ENCODE measurements at places on chromosomes 13 and 19.

GRCh38 chr19:55080968-55081769, 5.5 kb downstream of the EPS8L1 start:
- peak; percentile 61 for DNase-seq

DNA sequence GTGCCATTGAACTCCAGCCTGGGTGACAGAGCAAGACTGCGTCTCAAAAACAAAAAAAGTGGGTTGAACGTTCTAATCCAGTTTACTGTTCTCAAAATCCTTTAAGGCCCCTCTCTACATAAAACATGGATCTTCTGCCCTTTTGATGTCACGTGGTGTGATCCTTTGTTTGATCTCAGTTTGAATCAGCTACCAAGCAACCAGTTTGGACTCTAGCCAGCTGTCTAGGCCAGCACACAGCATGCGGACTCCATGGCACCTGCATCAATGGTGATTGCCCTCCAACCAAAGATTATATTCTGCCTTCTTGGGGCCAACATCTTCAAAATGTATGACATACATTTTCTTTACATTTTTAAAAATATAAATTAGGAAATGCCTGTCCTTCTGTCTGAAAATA, 365.4 kb downstream of the NDFIP2 start:
- no peak for DNase-seq

DNA sequence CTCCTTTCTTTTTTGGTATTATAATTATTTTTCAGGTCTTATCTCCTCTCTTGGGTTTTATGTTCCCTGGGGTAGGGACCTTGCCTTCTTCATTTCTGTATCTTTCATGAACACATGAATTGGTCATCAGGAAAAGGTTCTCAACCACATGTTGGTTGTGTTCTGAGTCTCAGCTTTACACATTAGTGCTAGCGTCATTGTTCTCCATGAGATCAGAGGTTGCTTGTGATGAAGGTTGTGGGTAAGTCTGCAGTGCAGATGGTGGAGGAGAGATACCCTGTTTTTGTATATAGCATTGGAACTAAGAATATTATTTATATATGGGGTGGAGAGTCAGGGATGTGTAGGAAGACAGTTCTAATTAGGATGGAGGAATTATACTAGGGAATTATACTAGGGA, 24.5 kb upstream of the CEACAM8 start:
- no peak for DNase-seq

DNA sequence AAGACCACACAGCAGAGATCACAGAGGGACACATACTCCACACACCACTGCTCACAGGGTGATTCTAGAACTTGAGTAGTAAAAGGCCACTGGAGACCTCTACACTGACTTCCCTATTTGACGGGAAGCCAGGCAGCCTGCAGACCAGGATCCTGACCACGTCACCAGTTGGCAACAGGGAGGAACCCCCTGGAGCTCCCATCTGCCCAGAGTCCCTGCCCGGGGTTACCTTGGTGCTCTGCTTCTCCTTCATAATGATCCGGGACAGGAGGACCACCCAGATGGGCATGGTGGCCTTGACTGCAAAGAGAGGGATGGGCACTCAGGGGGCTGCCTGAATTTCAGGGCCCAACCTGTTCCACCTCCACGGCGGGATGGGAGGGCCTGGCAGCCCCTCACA, 932 bp downstream of the SLC35E1 start:
- no peak for DNase-seq

DNA sequence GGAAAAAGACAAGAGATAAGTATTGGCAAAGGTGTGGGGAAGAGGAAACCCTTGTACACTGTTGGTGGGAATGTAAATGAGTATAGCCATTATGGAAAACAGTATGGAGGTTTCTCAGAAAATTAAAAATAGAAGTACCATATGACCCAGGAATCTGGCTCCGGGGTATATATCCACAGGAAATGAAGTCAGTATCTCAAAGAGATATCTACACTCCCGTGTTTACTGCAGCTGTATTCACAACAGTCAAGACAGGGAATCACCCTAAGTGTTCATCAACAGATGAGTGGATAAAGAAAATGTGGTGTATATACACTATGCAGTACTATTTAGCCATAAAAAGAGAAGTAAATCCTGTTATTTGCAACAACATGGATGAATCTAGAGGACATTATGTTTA, 13.5 kb downstream of the KCTD12 start:
- no peak for DNase-seq

- peak; percentile 98 for DNase-seq
These were observed 7.1 kb upstream of the CIRBP start for GRCh38 chr19:1261798-1262622.

DNA sequence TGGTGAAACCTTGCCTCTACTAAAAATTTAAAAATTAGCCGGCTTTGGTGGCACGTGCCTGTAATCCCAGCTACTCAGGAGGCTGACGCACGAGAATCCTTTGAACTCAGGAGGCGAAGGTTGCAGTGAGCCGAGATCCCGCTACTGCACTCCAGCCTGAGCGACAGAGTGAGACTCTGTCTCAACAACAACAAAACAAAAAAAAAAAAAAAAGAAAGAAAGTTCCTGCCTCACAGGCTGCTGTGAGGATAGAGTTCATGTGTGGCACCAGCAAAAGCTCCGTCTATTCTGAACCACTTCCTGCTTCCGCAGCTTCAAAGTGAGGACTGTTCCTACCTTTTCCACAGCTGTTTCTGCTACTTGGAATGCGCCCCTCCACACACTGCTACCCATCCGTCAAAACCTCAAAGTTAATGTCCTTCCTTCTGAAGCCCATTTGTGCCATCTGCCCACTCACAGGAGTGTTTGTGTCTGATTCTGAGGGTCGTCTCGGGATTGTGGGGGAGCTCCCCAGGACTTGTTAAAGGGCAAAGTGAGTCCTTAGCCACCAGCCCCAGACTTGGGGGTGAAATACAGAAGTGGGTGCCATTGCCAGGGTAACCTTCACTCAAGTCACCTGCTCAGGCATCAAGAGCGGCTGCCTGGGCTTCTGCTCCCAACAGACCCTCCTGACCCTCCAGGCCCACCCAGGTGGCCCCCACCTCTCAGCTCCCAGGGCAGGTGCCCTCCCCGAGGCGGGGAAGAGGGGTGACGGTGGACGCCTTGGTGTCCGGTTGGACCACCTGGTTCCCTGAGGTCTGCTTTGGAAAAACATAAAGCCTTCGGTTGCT, 2.9 kb downstream of the MFSD12 start:
- DNase-seq, result no peak

- no peak for DNase-seq
These were observed 1.6 kb upstream of the PDE4C start for GRCh38 chr19:18227781-18228271.

- DNase-seq, result no peak
These were observed 617.7 kb upstream of the SLITRK1 start for GRCh38 chr13:84500016-84500415.

GRCh38 chr19:33402421-33403220, 29.1 kb downstream of the CEBPG start:
- no peak for DNase-seq
